ENCODE measurements at places on chromosomes 11 and 22.
A peak's percentile ranks its signal among the peaks of the same experiment; 100 is the strongest.

DNA sequence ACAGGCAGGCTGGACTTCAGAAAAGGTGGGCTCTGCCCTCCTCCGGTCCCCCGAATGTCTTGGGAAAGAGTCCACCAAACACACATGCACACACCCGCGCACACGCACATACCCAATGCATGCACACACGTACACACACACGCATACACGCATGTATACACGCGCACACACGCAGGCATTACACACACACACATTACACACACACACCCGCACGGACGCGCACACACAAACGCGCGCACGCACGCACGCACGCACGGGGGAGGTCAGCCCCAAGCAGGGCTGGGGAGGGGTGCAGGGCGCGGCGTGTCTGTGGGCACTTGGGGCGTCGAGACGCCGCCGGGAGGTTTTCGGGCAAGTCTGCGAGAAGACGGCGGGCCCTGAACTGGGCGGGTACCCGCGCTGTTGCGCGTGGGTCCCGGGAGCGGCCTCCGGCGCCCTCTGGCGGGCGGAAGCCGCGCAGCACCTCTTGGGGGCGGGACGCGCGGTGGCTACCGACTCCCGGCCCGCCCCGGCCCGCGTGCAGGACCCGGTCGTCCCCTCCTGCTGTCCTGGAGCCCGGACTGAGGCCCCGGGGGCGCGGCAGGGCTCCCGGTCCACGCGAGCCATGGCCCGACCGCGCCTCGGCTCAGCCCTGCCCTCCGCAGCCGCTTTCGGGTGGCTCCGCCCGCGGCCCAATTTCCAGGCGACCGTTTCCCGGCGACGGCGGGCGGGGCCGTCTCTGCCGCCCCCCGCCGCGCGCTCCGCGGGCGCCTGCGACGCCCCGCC, 3.6 kb downstream of the SEPTIN5 start:
- no peak for DNase-seq

- peak; percentile 28 for DNase-seq
Observed at GRCh38 chr22:37383341-37383740, 43.9 kb downstream of the ELFN2 start.

DNA sequence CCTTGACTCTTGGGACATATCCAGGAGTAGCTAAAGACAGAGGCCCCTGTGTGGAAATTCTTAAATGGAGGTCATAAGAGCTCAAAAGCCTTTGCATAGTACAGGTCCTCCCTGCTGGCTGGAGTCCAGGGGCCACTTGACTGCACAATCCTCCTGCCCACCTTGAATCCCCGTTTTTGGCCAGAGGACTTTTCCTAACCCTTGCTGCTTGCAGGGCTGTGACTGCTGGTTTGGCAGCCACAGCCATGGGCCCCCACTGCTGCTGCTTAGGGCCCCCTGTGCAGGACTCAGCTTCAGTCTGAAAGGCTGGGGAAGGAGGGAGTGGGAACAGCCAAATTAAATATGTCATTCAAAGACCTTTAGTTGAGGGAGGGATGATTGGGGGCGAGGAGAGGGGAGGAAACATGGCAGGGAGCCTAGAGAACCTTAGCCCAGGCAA, 33.4 kb downstream of the ARHGAP1 start:
- no peak for DNase-seq

- peak; percentile 47 for DNase-seq
Observed at GRCh38 chr11:103619480-103619879, 417.0 kb upstream of the DDI1 start.

GRCh38 chr22:36549033-36549432, 20.1 kb upstream of the EIF3D start:
- no peak for DNase-seq

GRCh38 chr11:2533587-2534133, 88.9 kb downstream of the KCNQ1 start:
- DNase-seq, result peak; percentile 42

DNA sequence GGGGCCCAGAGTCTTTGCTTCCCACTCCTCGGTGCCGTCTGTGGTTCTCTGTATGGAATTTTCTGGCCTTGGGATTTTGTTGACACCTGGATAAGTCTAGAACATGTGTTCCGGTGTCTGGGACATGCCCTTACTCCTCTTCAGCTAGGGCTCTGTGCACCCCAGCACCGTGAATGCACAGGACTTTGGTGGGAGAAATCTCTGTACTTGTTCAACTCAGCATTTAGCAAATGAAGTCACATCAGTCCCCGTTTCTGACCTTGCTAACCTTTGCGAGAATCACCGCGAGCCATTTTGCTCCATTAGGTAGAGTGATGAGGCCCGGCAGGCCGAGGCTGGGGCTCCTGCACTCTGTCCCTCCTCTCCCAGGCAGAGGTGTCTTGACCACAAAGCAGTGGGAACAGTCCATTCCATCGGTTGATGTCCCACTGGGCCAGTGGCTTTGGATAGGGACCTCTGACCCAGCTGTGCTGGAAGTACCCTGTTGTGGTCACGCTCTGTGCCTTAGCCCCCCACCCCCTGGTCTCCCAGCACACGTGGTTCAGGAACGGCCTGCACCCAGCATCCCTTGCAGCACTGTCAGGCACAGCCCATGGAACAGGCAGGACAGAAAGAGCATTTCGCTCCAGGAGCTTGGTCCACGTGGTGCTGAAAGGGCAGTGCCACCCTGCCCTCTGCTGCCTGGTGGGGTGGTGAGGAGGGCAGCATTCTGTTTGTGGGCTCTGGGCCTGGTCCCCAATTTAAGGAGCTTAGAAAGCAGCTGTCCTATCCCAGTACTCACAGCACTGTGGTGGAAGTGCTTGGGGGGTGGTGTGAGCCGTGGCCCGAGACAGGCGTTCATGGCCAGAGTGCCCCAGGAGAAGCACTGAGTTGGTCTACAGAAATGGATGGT, 73.4 kb downstream of the MED15 start:
- DNase-seq, result no peak

- no peak for DNase-seq
Observed at GRCh38 chr11:124793466-124794278, 6.5 kb downstream of the MSANTD2 start.

- no peak for DNase-seq
Observed at GRCh38 chr11:74195828-74196227, 24.7 kb downstream of the PPME1 start.

GRCh38 chr11:8886322-8886721, 24.7 kb upstream of the AKIP1 start:
- peak; percentile 60 for DNase-seq

GRCh38 chr22:23894710-23895598, 771 bp downstream of the MIF start:
- peak; percentile 47 for DNase-seq

GRCh38 chr22:44402196-44403111, 89.7 kb upstream of the SHISAL1 start:
- no peak for DNase-seq

DNA sequence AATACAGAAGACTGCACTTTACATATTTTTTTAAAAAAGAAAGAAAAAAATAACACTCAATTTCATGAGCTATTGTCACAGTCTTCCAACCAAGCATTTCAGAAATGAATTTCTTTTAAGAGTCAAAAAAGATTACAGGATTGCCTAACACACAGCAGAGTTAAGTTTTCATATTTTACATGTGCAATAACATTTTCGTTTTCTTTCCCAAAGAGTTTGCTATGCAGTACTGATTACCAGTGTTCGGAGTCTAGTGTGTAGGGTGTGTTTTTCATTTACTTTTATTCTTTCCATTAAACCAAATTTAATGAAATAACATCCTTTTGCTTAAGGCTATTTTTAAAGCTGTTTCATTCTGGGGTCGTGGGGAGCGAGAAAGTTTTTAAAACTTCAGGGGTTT, 53.2 kb downstream of the MN1 start:
- no peak for DNase-seq

DNA sequence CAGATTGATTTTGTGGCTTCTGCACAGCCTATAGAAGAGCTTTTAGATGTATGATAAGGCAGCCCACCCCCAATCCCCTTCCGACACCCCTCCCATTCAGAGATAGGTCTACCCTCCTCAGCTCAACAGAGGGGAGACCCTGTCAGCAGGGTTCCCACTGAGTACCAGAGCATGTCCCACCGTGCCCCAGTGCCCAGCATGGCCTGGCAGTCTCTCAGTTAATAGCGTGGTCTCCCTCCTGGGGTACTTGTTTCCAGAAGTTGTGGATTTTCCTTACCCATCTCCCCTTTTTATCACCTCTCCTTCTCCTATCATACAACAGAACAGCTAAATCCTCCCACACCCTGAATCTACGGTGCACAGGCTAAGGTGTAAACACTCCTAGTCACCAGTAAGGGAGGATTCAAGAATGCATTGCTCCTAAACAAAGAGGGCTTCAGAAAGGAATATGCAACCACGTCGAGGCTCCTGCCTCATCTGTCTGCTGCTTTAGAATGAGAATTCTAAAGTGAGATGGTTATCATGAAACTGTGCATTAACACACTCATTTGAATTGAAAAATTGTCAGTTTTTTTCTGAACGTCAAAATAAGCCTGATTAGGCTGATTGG, 6.7 kb downstream of the PLAAT2 start:
- DNase-seq, result no peak

- no peak for DNase-seq
Observed at GRCh38 chr22:20234314-20234682, 33.8 kb downstream of the RTN4R start.

DNA sequence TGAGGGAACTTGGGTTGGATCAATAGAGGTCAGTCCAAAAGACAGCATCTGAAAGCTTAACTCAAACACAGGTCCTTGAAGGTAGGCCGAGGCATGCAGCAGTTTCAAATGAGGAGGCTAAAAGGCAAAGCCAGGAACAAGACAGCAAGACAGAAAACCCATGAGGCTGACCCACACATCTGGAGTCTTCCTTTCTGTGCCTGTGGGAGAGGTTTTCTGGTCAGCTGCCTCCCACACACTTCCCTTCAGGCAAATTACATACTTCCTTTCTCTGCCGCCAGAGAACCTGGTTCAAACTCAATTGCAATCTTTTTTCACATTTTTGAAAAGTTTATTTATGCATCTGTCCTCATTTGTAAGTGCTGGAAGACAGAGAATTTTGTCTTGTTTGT, 29.8 kb upstream of the CRTAM start:
- no peak for DNase-seq

DNA sequence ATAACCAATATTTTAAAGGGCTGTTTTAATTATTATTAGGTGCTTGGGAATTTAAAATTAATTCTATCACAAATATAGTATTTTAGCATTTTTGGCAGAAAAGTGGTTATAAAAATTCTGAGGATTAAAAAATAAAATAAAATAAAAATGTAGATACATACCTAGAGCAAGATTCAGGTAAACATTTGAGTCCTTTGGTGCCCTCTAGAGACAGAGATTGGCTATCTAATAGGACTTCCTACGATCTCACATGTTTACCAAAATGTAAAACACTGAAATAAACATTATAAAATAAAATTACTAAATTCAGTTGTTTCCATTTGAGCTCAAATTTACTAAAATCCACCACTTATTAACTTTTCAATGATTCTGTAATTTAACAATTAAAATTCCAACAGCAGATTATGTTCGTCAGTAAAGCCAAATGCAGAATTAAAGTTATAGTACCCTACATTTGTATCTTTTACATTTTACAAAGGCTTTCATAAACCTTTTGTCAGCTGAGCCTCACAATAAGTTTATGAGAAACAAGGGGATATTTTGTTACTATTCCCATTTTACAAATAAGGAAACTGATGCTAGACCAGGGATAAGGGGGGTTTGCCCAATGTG, 27.7 kb downstream of the SLC36A4 start:
- no peak for DNase-seq

GRCh38 chr11:36724742-36725385, 126.8 kb upstream of the RAG2 start:
- DNase-seq, result no peak

- DNase-seq, result no peak
Observed at GRCh38 chr11:65879617-65880016, at the start of gene CTSW. Gene CTSW, plus strand, starts transcription at chr11:65879837. Its CDS starts 18 bp downstream, at chr11:65879855.

DNA sequence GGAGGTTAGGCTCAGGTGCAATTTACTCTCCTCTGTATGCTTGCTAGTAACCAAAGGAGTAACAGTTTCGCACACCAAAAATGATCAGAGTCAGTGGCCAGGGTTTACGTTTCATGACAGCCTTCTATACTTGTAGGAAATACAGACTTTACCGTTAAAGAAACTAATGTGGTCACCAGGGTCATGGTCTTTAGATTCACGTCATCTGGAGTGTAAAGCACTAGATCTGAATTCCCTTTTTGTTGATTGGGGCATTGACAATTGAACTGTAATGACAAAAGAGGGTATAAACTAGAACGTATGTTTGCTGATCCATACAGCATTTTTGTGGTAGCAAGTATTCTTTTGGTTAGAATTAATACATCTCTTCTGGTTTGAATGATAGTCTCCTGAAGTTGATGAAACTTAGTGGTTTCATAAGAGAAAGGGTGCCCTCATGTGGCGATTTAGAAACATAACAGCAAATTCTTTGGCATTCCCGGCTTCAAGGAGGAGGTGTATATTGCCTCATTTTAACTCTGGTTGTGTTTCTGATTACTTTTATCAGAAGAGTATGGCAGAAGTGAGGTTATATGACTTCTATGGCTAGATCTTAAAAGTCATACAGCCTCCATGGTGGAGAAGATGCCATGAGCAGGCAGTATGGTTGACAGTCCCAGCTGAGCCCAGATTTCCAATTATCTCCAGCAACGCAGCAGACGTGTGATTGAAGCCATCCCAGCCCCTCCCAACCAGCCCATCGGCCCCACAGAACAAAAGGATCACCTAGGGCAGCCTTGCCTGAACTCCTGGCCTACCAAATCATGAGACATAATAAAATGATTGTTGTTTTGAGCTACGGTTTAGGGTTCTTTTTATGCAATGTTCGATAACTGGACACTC, 35.1 kb downstream of the MMP7 start:
- peak; percentile 58 for DNase-seq

- DNase-seq, result no peak
Observed at GRCh38 chr11:126581871-126582648, 226.6 kb downstream of the ST3GAL4 start.

DNA sequence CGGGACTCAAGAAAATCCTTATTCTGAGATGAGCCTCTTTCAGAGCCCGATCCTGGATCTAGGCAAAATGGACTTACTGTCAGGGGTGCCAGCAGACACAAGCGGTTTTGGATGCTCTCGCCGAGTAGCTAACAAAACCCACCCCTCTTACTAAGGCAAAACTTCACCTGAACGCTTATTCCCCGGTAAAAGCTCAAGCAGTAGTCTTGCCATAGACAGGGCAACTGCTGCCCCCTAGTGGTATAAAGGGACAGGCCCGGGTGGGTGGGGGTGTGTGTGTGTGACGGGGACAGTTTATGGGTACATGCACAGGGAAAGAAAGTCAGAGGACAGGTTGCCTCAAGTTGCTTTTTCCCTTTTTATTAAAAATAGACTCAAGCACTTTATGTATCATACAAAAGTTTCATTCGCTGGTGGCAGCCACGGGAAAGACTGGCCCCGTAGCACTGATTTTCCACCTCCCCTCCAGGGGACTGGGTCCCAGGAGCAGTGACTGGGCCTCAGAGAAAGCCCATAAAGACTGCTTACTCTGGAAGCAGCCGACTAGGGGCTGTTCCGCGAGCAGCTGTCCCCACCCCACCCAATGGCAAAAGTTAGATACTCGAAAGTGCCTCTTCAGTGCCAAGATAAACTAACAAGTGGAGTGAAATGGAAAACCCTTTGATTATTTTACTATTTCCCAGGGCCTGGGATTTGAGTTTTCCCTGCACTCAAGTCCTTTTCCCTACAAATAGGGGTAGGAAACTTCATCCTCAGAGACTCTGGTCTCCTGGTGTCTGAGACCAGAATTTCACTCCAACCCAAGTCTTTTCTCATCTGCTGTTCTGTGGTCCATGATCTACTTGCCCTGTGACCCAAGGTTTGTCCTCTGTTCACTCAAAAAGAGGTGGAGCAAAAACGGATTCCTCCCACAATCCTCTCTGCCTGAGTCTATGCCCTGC, 4.7 kb downstream of the YPEL4 start:
- DNase-seq, result peak; percentile 34

All from DMS153 (cell line).